ENCODE measurements at places on chromosomes 7 and 10. TPM values are rescaled to one million over a fixed set of nuclear protein-coding genes. Genes with fewer than 3 reads are reported as not detected.

DNA sequence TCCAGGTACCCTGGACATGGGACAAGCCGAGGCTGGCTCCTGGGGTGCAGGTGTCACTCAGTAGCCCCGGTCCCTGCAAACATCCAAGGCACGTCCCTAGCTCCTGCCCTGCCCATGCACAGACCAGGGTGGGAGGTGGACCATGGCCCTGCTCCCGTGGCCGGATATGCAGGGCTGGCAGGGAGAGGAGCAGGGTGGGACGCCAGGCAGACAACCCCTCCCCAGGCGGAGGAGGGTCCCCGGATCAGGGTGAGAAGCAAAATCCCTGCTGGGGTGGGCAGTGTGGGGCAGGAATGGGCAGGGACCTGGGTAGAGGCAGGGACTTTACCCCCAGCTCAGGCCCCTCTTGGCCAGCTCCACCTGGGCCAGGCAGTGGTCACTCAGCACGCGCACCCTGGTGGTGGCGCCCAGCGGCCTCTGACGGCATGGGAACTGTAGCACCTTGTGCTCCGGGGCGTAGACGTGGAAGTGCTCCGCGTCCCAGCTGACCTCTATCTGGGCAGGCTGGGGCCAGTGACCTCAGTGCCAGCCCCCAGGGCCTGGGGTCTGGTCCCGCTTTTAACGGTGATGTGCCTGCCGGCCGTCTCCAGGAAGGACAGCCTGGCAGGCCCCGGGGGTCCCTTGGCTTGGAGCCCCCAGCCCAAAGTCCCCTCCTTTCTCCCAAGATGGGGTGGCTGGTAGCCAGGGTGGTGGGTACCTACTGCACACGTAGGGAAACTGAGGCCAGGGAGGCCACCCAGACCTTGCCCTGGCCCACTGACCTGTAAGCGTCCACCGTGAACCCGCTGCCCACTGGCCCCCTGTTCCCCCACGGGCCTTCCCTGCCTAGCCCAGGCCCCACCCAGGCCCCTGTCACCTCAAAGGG lies 1.2 kb downstream of the GRIFIN start:
- no peak for DNase-seq

- DNase-seq, result no peak
Measured at GRCh38 chr10:132179551-132180392, 7.0 kb upstream of the DPYSL4 start.

The NANOS1 gene
- 0.58 TPM for polyA plus RNA-seq

The OR2A7 gene
- not detected for polyA plus RNA-seq

DNA sequence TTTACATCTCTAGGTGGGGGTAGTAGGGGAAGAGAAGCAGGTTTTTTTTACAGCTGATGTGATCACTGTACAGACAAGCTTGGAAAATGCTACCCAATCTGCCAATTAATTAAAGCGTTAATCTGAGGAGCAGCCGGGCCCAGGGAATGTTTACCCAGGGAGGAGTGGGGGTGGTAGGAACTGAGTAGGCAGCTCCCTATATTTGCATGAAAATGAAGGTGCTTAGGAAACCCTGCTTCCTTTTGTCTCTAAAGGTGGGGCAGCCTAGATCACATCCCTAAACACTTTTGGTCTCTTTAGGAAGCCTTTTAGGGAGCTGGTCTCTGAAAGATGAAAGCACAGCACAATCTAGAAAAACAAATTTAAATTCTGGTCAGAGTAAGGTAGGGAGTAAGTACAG lies 53.0 kb upstream of the NFKB2 start:
- DNase-seq, result no peak

GRCh38 chr10:101826852-101827434 lies 8.7 kb upstream of the OGA start:
- DNase-seq, result no peak

- DNase-seq, result peak; percentile 94
Measured at GRCh38 chr7:83468251-83468739, 180.6 kb downstream of the SEMA3E start.

- DNase-seq, result no peak
Measured at GRCh38 chr7:101927389-101927788, 110.0 kb downstream of the CUX1 start.

GRCh38 chr10:3976718-3977117 lies 191.7 kb upstream of the KLF6 start:
- DNase-seq, result no peak

GRCh38 chr10:71790749-71791440 lies 17.6 kb upstream of the VSIR start:
- DNase-seq, result no peak

The IGF2BP3 gene
- polyA plus RNA-seq, result 78.5 TPM

The CC2D2B gene
- not detected for polyA plus RNA-seq

DNA sequence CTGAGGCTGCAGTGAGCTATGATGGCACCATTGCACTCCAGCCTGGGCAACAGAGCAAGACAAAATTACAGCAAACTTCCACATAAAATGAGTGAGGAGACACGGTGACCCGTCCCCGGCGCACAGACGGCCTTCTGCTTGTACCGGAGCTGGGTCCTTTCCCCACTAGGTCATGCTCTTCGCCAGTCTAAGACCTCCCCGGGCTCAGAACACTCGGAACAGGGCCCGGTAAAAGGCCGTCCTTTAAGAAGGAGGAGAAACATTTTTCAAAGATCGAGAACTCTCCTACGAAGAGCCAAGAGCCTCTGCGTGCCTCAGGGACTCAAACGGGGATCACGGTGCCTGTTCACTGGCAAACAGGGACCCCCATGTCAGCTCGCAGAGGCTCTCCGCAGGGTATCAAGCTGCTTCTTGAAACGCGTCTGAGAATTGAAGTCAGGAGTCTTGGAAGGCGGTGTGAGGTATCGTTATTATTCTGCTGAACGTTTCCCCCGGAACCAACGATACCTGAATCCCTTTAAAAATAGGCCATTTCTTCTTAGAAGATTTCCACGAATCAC lies 9.0 kb downstream of the CARD11 start:
- DNase-seq, result no peak

- DNase-seq, result no peak
Measured at GRCh38 chr10:124005991-124006392, 87.4 kb downstream of the CHST15 start.

GRCh38 chr7:137591421-137591837 lies 247.9 kb upstream of the PTN start:
- no peak for DNase-seq

DNA sequence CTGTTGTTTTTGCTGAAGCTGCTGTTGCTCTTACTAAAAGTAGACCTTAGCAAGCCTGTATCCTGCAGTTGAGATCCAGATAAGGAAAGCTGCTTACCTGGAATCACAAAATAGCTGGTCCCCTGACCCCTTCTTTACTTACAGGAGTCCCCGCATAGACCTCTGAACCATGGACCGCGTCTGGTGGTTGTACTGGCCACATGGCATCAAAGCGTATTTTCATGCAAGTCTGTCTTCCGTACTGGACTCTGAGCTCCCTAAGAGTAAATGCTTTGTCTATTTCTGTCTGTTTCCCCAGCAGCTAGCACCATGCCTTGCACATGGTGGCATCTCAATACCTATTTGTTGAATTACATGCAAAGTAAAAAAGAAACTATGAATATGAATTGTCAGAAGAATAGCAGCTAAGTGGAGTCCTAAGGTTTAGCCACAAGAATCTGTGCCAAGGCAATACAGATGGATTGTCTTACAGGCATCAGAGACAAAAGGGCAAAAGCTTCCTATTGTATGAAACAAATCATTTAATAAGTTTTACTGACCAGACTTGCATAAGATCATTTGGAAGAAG lies 159.2 kb downstream of the PAXIP1 start:
- no peak for DNase-seq

DNA sequence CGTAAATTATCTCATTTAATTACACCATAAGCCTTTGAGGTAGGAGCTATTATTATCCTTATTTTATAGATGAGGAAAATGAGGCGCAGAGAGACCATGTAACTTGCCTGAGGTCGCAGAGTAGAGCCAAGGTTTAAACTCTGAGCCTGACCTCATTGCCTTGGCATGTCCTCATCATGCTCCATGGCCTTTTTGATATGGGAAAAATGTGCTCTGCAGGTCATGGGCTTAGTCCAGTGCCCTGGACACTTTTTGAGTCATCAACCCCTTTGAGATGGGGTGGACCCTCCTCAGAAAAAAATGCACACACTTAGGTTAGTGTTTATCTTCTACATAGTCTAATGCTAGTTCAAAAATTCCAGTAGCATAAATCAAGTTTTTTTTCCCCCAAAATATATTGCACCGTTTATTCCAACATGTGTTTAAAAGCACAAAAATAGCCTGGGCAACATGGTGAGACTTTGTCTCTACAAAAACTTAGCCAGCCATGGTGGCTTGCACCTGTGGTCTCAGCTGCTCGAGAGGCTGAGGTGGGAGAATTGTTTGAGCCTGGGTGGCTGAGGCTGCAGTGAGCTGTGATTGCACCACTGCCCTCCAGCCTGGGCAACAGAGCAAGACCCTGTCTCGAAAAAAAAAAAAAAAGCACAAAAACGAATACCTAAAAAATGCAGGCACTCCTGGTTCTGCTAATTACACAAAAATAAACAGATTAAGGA lies 28.6 kb upstream of the TMEM178B start:
- no peak for DNase-seq

DNA sequence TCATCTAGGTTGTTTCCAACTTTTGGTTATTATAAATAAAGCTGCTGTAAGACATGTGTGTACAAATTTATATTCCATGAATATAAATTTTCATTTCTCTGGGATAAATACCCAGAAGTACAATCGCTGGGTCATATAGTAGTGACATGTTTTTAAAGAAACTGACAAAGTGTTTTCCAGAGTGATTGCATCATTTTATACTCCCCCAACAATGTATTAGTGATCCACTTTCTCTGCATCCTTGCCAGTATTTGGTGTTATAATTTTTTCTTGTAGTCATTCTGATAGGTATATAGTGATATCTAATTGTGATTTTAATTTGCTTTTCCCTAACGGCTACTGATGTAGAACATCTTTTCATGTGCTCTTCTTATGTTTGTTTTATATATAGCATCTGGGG lies 27.0 kb upstream of the ARHGAP21 start:
- DNase-seq, result no peak

GRCh38 chr10:43734716-43735115 lies 86.0 kb upstream of the ZNF32 start:
- no peak for DNase-seq

GRCh38 chr10:131929122-131929845 lies 28.5 kb downstream of the PPP2R2D start:
- no peak for DNase-seq

The SDK1 gene
- polyA plus RNA-seq, result 2.2 TPM

- no peak for DNase-seq
Measured at GRCh38 chr10:114233482-114233881, 5.6 kb upstream of the VWA2 start.

The ADAM8 gene
- polyA plus RNA-seq, result 0.25 TPM

GRCh38 chr7:100728196-100728595 lies 5.2 kb upstream of the ZAN start:
- DNase-seq, result no peak

The BICC1 gene
- 29.0 TPM for polyA plus RNA-seq

GRCh38 chr10:112278871-112279270 lies 4.3 kb upstream of the TECTB start:
- no peak for DNase-seq

The GTF2I gene
- polyA plus RNA-seq, result 115 TPM

GRCh38 chr10:28905371-28905770 lies 228.1 kb downstream of the BAMBI start:
- no peak for DNase-seq

GRCh38 chr7:7785344-7785973 lies 67.1 kb upstream of the RPA3 start:
- no peak for DNase-seq

DNA sequence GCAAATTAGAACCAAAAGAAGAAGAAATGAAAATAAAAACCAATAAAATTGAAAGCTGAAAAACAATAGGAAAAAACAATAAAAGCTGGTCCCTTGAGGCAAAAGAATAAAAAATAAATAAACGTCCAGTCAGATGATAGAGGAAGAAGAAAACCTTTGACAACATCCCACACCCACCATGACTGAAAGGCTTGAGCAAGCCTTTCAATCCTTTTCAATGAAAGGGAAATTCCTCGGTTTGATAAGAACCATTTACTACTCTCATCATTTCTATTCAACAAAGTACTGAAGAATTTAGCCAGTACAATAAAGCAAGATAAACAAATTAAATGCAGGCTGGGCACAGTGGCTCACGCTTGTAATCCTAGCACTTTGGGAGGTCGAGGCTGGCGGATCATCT lies 3.8 kb downstream of the SLC25A40 start:
- no peak for DNase-seq

DNA sequence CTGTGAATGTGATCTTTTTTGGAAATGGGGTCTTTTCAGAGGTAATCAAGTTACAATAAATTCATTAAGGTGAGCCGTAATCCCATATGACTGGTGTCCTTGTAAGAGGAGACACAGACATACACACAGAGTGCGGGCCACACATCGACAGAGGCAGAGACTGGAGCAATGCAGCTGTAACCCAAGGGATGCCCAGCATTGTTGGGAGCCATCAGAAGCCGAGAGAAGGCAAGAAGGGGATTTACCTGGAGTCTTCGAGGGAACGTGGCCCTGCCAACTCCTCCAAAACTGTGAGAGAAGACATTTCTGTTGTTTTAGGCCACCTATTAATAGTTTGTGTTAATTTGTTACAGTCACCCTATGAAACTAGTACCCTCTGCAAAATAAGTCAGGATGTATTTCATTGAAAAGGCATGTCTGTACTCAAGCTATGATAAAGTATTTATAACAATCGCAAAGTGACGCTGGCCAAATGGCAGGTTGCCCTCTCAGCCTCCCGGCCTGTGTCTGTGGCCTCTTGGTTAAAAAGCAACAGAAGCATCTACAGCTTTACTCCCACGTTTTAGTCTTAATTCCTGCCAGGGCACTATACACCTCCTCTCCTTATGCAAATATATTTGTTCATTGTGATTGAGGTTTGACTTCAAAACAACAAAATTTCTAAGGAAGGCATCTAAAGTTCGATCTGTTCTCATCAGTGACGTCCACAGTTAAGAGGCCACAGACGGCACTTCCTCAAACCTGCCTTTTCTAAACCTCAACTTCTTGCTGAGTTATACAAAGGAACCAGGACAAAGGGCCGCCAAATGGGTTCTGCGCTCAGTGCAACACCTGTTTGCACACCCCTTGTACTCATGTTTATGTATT lies 46.8 kb downstream of the HIPK2 start:
- DNase-seq, result no peak

The ST8SIA6 gene
- 0.10 TPM for polyA plus RNA-seq

The MKX gene
- 0.76 TPM for polyA plus RNA-seq

GRCh38 chr10:132538031-132538789 lies 623 bp downstream of the INPP5A start:
- no peak for DNase-seq

All from AG04450 (cell line).